NCI-H1694 treated with DMSO at 0.1 percent for 48 hours (cell line): ENCODE measurements at places on chromosomes 4 and X.

GRCh38 chr4:163107754-163108153 lies 58.9 kb downstream of the NAF1 start:
- no peak for DNase-seq

DNA sequence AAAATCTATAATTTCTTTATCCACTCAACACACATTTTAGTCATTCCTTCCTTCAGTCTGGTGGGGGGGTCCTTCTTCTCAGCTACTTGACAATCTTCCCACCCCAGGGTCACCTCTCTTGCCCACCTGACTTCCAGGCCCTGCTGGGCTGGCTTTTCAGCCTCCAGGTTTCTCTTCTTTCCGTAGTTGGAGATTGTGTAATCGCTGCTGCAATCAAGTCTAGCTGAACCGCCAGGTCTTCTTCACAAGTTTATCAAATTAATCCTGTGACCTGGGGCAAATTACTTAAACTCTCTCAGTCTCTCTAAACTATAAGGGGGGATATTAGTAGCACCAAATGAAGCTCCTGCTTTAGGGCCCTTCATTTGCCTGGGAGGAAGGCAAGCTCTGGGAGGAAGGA lies 102.9 kb upstream of the TNIP3 start:
- no peak for DNase-seq

DNA sequence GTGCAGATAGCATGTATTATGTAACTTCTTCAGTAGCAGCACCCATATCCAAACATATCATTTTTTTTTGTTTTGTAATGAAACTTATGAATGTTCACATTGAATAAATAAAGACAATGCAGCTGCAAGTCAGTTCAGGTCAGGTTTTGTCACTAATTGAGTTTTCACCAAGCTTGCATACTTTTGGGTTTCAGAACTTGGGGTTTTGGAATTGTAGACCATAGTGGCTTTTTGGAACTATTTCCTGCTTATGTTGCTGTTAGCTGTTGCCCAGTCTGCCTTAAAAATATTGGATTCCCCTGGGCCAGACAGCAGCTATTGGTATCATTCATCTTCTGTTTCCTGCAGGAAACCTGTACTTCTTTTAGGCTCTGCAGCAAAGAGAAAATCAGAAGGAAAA lies 113.4 kb upstream of the LIMCH1 start:
- no peak for DNase-seq

DNA sequence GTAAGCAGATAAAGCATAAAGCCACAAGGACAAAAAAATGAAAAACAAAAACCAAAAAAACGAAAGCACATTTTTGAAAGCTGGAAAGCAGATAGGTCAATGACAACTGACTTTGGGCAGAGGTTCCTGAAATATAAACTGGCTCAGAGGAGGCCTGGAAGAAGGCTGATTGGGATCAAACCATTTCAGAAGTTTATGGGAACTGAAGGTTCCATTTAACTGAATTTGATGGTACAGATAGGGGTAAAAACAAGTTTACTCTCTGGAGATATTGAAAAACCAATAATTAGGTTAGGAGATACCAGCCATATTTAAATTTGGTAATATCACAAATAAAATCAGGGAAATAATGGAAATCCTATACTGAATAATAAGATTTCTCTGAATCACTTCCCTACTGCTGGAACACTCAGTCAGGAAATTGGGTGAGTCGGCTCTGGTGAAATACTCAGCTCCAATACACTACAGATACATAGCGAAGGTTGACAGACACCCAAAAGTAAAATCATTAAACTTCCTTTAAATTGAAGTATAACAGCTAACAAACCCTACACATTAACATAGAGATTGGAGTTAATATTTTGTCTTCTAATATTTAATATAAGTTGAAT lies 1584.3 kb downstream of the STIM2 start:
- DNase-seq, result no peak

DNA sequence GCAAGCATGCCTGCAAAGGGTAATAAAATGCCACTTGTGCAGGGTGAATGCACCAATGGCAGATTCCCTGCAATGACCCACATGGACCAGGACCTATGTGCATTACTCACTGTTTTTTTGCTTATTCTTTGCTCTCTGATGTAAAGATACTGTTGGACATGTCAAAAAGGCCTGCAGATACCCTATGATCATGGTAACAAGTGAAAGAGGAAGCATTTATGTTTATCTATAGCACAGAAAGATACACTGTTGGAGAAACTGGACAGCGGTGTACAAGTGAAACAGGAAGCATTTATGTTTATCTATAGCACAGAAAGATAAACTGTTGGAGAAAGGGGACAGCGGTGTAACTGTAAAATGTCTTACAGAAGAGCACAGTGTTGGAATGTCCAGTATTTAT lies 127.5 kb downstream of the PAPSS1 start:
- no peak for DNase-seq

DNA sequence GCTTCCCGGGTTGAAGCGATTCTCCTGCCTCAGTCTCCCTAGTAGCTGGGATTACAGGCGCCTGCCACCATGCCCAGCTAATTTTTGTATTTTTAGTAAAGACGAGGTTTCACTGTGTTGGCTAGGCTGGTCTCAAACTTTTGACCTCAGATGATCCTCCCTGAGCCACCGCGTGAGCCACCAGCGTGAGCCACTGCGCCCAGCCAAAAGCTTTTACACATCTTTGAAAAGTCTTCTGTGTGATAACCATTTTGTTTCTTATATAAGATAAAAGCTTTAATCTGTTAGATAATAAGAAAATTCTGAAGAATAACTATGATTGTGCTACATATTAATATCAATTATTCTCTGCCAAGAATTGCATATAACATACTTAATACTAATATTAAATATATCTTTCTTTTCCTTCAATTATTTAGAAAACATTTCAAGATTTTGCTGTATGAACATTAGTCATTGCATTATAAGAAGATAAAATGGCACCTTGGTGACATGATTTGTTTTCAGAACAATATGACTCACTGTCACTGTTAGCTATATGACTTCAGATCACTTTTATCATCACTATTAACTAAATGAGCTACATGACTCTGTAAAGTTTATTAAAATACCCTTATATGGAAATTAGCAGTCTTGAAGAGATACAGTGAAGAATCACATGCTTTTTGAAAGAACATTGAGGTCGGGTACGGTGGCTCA lies 33.4 kb downstream of the RUFY3 start:
- DNase-seq, result no peak

GRCh38 chrX:55123900-55124299 lies 35.1 kb downstream of the PAGE2 start:
- no peak for DNase-seq

DNA sequence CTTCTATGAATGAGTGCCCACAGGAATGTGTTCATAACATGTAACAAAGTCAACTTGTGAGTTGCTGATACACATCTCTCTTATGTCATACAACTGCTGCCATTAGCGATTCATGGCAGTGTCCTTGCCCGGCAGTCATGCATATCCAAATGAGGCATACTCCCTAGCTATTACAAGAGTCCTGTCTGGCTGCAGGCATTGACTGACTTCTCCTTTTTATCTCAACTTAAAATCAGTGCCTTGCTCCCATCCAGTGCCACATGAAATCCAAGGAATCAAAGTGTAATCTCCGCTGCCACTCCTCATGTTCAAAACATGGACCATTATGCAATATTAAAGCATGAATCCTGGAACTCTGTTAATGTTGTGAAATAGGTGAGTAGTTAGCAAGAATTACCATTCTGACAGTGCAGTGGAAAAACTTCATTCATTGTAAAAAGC lies 348.9 kb upstream of the FTHL17 start:
- no peak for DNase-seq

DNA sequence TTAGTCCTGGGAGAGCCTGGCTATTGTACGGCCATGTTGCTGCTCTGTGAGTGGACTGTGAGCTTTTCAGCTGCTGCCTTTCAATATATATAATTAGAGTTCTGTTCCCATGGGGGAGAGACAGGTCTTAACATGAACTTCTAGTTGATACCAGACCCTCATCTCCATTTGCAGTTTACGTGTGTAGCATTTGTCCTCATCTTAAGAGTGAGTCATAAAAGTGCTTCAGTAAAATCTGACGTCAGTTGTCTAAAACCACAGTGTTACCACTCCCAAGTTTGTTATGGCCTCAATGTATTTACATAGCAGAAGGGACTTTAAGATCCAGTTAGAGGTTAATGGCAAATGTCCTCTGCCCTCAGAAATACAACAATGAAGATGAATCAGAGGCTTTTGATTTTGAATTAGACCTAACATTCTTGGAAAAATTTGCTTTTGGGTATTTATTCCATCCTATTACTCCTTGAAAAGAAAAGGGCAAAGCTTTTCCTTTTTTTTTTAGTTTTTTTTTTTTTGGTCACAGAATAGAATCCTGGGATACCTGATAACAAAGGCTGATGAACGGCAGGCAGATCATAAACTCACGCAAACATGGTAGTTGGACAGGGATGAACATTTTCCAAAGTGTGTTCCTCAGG lies 38.6 kb downstream of the PHOX2B start:
- DNase-seq, result no peak

- DNase-seq, result no peak
Measured at GRCh38 chrX:1932231-1932630, 317.4 kb downstream of the ASMT start.

DNA sequence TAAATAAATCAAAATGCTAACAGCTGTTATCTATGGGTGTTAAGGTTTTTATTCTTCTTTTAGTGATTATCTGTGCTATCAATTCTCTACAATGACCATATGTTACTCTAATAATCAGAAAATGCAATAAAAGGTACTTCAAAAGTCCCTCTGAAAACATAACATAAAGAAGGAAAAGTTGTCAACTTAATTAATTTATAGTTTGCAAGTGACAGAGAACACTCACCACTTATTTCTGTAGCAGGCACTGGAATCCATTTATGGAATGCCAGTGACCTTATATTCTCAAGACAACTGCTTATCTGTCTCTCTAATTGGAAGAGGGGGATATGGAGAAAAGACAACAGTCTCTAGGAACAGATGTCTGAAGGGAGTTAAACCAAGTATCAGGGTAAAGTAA lies 25.6 kb upstream of the PLS3 start:
- no peak for DNase-seq

DNA sequence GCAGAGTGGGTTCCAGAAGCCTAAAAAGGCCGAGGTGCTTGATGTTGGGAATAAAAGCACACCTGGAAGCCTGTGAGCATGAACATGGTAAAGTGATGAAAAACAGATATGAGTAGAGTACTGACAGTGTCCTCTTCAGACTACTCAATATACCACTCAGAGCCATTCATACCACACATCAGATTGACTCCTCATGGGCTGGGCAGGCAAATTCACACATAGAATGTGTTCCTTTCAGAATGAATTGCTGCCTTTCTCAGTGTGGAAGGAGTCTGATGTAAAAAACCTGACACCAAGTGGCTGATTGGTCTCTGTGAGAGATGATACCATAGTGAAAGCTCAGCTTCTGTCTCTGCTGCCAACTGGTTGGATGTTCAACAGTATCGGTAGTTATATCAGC lies 442.7 kb downstream of the RAPGEF2 start:
- no peak for DNase-seq

DNA sequence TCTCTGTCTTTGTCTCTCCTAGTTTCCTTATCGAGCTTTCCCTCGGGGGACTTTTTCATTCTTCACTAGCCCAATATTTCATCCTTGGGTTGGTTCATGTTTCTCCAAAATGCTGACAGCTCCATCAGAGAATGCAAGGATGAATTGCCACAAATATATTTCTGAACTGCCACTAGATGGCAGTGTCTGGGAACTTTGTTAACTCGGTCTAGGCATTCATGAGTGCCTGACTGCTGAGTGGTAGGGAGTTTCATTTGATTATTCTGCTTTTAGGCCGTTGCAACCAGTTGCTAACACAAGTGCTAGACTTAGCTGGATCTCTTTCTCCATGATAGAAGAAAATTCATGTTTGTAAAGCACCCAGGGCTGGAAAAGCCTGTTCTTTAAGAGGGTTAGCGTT lies 73.5 kb upstream of the RAP2C start:
- no peak for DNase-seq

DNA sequence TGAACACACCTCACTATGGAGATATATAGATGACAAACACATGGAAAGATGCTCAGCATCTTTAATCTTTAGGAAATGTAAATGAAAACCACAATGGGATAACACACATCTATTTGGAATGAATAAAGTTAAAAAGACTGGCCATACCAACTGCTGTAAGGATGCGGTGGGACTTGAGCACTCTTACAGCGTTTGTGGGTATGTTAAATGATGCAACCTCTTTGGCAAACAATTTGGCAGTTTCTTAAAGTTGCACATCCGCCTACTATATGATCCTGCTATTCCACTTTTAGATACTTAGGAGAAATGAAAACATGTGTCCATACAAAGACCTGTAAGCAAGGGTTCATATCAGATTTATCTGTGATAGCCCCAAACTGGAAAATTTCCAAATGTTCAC lies 50.7 kb downstream of the MRPL1 start:
- no peak for DNase-seq

DNA sequence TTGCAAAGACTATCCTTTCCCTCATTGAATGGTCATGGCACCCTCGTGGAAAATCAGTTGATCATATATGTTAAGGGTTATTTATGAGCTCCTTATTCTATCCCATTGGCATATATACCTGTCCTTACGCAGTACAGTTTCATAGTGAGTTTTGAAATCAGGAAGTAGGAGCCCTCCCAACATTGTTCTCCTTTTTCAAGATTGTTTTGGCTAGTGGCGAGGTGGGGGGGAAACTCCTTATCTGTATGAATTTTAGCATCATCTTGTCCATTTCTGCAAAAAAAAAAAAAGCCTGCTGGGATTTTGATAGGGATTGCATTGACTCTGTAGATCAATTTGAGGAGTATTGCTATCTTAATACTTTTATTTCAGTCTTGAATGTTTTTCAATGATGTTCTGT lies 2.5 kb upstream of the USP9X start:
- DNase-seq, result no peak

DNA sequence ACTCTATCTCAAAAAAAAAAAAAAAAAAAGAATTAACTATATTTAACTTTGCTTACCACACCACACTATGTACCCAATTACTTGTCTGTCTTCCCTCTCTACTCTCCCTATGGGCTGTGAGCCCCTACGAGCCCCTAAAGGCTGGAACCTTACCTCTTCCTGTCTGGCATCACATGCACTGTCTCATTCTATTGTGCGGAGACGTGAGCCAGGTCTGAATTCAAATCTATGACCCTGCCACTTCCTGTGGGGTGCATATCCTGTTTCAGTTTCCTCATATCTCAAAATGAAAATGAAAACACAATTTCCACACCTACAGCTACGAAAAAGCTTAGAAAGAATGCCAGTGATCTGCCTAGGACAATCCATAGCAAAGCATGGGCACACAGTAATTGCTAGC lies 42.9 kb upstream of the HS3ST1 start:
- no peak for DNase-seq

DNA sequence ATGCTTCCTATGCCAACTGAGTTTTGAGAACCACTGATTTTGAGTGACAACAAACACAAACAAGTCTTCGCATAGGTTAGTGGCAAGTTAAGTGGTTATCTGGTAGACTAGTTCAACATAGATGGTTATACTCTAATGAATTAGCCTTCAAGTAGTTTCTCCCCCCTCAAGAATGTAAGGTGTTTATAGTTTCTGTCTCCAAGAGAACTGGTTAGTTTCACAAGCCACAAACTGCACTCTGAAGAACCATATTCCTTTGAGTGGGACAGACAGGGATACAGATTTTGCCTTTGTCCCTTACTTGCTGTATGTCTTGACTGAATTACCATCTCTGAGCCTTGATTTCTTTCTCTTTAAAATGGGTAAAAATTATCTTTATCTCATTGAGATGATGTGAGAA lies 41.5 kb downstream of the PASD1 start:
- no peak for DNase-seq

GRCh38 chr4:10747186-10747585 lies 62.6 kb upstream of the CLNK start:
- no peak for DNase-seq
